AML-193 (cell line): ENCODE measurements at places on chromosomes 1 and 21.

DNA sequence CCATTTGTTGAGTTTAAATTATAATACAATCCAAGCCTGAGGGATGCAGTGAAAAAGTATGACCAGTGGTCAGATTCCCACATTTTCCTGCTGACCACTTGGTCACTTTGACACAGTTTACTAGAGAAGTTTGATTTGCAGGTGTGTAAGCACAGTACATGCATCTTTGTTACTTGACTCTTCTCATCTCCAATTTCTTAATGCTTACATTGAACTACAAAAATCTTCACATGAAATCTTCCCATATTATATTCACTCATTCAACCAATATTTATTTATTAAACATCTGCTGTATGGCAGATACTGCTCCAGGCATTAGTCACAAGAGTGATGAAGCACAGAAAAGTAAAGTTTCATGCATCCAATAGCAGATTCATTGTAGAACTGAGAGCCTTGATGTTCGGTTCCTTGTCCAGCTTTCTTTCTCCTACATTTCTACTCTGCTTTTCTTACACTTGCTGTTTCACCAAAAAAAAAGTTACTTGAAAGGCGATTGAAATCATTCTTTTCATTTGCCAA, 211.7 kb downstream of the NFIA start:
- no peak for DNase-seq

DNA sequence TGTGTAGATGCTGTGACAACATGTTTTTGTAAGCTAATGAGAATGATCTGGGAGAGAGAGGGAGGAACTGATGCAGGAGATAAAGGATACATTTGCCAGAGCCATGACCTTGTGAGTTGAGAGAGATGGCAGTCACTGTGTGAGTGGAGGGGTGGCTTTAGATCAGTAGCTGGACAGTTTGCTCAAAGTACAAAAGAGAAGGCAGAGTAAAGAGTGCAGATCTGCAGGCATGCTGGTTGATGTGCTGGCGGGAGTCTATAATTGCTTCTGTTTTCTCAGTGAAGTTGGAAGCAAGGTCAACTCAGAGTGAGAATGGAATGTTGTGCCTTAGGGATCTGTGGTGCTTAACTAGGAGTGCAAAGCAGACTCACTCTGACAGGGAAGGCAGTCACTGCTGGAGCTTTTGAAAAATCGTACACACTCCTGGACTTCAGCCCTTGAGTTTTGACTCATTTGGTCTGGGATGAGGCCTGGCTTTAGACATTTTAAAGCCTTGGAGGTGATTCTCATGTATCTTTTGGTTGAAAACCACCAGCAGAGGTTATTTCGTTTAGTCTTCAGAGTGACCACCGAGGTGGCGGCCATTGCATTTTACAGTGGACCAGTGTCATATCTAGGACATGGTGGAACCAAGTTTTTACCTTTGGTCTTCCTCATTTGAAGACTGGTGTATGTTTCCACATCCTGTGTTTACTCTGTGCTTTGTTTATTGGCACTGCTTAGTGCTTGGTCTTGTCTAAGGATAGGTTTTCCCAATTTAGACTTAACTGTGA, 49.6 kb downstream of the MTR start:
- DNase-seq = no peak

DNA sequence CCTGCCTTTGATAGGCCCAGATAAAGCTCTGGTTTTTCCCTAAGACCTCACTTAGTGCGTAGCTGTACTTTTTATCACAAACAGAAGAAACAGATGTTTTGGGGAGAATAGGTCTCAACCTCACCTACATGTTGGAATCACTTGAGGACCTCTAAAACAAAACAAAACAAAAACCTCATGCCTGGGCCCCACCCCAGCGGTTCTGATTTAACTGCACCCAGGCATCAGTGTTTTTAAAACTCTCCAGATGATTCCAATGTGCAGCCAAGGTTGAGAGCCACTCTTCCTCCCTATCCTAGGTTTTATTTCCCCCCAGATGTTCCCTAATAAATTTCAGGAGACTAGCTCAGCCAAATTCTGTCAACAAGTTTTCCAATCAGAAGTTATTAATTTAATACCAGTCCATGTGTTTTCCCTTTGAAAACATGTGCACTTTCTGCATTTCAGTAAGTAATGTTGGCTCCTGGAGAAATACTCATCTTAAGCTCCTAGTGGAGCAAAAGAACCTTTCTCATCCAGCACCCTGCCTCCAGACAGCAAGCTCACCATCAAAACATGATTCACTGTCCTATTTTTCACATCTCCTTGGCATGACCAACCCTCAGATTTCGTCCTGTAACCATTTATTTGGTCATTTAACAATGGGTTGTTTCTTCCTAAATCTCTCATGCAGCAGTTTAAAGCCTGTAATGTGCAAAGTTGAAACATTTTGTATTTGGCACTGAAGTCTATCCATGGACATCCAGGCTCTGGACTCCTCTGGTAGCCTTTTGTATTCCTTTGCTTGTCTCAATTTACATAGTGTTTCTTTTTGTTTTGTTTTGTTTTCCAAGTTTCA, 27.5 kb downstream of the LRRC8C start:
- no peak for DNase-seq

DNA sequence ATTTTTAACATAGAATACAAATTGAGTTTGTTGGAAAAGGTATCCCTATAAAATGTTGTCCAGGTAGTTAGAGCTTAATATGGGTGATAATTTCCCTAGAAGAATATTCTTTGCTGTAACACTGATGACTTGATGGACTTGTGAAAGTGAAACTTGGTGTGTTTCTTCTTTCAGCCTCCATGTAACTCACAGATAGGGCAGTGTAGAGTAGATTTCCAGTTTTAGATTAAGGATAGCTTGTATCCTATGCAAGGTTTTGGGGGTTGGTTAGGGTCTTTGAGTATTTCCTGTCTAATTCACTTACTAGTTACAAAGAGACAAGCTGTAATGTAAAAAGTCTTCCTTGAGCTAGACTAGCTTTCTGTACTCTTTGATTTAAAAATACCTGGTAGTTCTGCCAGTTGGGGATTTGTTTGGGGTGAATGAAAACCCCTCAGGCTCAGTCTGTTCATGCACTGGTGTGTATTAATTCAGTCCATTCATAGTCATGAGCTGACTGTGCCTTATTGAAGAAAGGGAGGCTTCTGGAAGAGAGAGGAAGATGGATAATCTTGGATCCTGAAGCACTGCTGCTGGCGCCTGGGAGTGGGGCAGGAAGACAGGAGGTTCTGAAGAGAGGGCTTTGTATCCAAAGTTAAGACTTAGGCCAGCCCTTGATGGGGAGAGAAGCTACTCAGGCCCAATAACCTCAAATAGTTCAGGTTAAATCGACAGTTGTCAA, 83.6 kb downstream of the CAMTA1 start:
- no peak for DNase-seq

DNA sequence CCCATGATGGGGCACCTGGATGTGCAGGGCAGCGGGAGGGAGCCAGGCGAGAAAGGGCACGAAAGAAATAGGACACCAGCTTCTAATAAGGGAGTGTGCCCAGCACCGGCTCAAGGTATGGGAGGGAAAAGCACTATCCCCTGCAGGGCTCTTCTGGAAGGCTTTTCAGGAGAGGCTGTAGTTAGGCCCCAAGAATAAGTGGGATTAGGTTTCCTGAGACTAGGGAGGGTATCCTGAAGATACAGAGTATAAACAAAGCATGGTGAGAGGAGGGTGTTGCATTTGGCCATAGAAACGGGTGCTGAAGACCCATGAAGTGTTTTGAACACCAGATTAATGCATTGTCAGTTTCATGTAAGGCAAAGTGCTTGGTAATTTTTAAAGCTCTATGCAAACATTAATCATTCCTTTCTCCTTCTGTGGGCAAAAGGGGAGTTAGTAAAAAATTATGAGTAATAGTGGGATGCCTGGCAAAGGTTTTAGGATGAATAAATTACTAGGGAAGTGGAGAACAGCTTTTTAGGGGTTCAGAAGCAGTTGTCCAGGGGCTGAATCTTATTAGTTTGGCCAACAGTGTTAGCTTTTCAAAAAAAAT, 74.0 kb downstream of the SYT6 start:
- no peak for DNase-seq

DNA sequence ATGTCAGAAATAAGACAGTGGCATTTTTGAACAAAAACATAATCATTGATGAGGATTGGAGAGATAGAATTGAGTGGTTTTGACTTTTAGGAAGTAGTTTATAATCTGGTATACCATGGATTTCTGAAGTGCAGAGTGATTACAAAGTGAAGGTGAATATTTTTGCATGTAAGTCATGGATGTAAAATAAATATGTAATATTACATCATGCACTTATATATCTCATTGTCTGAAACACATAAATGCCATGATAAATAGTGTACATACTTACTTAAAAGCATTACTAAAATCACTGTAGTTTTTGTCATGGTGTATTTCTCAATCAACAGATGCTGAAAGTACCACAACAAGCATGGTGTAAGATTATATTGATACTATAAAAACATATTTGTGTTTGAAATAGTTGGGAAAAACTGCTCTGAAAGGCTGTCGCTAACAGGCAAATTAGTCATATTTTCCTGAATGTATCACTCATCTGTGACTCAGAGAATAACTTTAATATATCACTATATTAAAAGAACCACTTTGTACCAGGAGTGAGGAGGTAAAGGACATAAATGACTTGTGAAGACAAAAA, 24.8 kb upstream of the RGS18 start:
- no peak for DNase-seq
